ENCODE measurements at places on chromosomes 11 and 22.

DNA sequence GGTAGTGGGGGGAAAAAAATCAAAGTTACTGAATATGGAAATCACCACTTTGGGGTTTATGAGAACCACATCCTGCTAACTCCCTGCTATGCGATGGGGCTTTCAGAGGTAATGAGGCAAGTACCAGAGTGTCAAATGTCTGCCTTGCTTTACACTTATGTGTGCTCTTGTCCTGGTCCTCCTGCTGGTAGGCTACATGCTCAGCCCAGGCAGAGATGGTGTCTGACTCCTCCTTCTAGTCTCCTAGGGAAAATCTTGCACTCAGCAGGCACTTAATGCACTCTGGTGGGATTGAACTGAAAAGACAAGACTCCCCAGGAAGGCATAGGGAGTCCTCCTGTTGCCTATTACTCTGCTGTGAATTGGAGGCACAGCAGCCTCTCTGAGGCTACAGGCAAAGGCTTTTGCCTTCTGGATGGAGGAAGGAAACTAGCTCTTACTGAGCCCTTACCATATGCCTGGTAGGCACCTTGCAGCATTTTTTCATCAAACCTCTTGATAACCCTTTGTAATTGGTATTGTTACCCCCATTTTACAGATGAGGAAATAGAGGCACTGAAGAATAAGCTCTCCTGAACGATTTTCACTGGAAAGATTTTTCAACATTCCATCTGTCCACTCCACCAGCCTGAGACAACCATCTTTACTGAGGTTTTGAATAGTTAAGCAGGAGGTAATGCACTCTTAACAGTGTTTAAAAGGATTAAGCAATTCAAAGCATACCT is 132.1 kb upstream of the PAX6 start:
- DNase-seq = no peak

DNA sequence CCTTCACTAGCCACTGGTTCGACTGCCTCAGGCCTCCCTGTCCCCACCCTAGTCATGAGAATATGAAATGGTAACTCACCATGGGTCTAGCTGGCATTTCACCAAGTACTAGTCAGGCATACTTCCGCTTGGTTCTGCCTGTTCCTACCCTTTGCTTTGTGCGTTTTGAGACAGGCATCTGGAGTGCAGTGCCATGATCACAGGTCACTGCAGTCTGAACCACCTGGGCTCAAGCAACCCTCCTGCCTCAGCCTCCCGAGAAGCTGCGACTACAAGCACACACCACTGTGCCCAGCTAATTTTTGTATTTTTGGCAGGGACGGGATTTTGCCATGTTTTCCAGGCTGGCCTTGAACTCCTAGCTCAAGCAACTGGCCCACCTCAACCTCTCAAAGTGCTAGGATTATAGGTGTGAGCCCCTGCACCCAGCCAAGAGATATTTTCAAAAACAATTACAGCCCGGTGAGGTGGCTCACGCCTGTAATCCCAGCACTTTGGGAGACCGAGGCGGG is 14.1 kb downstream of the HRAS start:
- DNase-seq = no peak

DNA sequence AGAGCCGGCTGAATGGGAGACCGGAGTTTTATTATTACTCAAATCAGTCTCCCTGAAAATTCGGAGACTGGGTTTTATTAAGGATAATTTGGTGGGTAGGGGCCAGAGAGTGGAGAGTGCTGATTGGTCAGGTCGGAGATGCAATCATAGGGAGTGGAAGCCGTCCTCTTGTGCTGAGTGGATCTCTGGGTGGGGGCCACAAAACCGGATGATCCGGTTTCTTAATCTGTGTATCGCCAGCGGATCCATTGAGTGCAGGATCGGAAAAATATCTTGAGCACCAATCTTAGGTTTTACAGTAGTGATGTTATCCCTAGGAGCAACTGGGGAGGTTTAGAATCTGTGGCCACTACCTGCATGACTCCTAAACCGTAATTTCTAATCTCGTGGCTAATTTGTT is 886 bp upstream of the NIPSNAP1 start:
- no peak for DNase-seq

DNA sequence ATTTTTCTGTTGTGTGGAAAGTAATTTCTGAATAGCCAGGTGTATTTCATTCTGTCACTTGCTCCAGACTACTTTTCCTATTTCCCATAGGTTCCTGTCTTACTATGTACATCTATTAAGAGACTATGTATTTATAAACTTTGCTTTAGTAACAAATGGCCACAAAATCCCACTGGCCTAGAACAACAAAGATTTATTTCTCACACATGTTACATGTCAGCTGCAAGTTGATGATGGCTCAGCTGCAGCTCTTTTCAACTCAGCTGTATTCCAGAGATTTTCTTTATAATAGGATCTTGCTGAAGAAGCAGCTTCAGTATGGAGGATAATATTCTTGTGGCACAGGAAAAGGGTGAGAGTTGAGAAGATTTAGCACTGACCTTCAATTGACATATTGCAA is 539.6 kb upstream of the LRRC4C start:
- DNase-seq = no peak

DNA sequence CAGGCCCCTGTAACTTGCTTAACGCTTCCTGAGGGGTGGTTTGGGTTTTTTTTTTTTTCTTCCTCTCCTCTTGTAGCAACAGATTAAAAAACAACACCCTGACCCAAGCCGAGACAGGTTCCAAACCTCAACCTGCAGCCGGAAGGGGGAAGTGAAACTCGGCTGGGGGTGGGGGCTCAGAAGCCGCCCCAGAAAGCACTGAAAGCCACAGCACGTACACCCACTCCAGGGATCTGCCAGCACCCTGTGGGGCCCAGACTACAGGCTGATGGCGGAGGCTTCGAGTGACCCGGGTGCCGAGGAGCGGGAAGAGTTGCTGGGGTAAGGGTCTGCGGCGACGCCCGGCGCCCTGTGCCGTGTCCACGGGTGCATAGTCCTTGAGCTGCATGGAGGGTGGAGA is at the start of gene LSP1:
TSS of gene LSP1 (plus strand) at position 208 of the 400 bp plus-strand sequence. CDS start at position 269, 61 bp downstream.
- peak; percentile 88 for DNase-seq

GRCh38 chr11:99537681-99538080 is 516.9 kb downstream of the CNTN5 start:
- no peak for DNase-seq

GRCh38 chr11:43419460-43419859 is 60.7 kb downstream of the TTC17 start:
- DNase-seq = no peak

DNA sequence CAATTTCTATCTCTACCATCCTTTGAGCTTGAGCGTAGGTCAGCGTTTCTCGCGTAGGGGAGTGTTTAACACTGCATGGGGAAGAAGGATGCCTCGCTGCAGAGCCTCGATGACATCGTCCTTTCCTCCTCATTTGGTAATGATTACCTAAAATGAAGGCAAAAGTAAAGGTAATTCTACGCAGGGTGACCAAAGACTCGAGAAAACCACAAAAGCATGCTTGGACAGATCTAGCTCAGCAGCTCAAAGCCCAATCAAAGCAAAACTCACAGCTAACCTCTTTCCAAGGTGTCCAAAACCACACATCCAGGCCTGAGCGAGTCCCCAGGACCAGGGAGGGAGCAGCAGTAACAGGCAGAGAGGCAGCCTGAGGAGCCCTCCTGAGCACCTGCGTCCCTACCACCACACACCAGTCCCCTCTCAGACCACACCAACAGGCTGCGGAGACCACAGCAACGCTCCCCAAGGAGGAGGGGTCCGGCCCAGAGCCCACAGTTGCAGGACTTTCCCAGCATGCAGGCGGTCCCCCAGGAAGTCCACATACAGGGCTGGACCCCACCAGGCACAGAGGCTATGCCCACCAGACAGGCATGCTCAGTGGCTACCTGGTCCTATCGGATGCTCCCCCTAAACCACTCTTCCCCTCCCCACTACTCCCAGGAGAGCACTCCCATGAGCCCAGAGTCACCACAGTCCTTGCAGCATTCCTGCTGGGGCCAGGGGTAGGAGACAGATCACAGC is 3.3 kb downstream of the BRD1 start:
- peak; percentile 66 for DNase-seq

DNA sequence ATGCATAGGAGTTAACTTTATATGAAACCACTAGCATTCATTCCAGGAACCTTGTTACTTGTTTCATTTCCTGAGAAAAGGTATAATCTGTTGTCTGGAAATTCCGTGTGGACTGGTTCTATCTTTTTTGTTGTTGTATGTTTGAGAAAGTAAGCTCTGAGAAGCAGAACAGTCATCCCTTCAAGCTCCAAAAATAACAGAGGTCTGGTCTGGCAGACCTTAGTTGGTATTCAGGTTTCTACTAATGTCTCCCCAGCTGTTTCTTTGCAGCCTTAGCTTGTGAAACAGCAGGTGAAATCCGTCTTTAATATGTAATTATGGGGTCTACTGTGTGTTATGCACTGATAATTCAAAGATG is 2.4 kb downstream of the RNF121 start:
- no peak for DNase-seq

GRCh38 chr22:49251371-49251770 is 576.3 kb downstream of the BRD1 start:
- DNase-seq = peak; percentile 9

- DNase-seq = no peak
Measured at GRCh38 chr11:113134626-113135025, 173.4 kb downstream of the NCAM1 start.
